Lower leg skin (tissue), 4 donors: ENCODE measurements at places on chromosomes 5 and 9. TPM values are rescaled to one million over a fixed set of nuclear protein-coding genes. Genes with fewer than 3 reads are reported as not detected.

- peak; percentile 66 for DNase-seq
These were observed 20.1 kb downstream of the PCDHGC5 start for GRCh38 chr5:141508798-141509611.

- no peak for DNase-seq
These were observed 73.5 kb upstream of the MEGF10 start for GRCh38 chr5:127216898-127217675.

DNA sequence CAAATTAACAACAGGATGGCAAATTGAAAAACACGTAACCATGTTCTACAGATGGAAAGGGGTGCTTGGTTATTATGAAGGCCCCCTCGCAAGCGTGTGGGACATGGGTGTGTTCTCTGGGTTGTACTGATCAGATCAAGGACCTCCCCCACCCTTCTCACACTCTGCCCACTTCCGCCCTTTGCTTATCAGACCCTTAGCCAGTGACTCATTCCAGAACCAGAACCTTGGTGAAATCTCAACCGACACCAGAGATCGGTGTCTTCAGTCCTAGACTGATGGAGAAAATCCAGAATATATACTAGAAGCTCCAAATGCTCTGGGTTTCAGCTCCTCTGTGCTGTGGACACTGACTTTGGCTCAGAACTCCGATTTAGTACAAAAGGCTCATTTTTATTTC is 64.9 kb downstream of the PTTG1 start:
- DNase-seq = no peak

- DNase-seq = no peak
These were observed 140.1 kb upstream of the NR3C1 start for GRCh38 chr5:143543358-143544255.

DNA sequence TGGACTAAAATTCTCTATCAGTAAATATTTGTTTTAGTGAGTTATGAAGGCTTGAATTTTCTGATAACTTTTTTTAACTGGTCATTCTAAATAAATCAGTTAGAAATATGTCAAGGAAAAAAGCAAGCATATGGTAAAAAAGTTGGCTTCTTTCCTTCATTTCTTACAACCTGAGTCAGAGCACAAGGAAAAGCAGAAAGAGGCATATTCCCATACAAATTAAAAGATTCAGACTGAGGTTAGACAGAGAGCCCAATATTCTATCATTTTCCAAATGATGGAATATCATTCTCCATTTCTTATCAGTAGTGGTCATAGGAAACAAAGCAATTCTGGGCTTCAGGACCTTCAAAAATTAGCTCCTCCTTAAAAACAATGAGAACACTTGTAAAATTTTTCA is 732.1 kb downstream of the MAT2B start:
- no peak for DNase-seq

- DNase-seq = no peak
These were observed 5.7 kb downstream of the NEURL1B start for GRCh38 chr5:172646716-172647285.

The HAVCR2 gene
- 6.0 TPM for total RNA-seq

The HRH2 gene
- 0.13 TPM for total RNA-seq

GRCh38 chr9:133715866-133716563 is 22.1 kb downstream of the SARDH start:
- DNase-seq = no peak

The TMEM252 gene
- not detected for total RNA-seq

DNA sequence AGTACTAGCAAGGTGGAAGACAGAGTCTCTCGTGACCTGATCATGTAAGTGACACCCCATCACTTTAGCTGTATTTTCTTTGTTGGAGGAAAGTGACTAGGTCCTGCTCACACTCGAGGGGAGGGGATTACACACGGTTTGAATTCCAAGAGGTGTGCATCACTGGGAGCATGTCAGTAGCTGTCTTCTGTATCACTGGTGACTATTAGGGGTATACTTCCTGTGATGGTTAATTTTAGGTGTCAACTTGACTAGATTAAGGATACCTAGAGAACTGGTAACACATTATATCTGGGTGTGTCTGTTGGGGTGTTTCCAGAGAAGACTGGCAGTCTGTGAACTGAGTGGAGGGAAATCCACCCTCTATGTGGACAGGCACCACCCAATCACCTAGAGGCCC is 22.5 kb downstream of the FOXD1 start:
- no peak for DNase-seq

DNA sequence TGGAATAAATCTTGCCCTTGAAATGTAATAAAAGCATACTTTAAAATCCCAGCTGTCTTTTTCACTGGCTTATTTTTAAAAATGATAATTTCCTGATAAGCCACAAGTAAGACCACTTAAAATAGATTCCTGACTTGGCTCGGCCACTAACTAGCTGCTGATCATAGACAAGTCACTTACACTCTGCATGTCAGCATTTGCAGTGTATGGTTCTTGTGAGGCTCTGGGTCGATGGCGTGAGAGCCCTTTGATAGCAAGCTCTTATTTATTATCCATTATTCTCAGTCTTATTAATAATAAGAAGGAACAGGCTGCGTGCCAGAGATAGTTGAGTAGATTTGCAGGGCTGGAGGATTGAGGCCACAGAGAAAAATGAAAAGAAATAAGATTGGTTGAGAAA is 110.7 kb upstream of the IL12B start:
- DNase-seq = no peak

The FOXI1 gene
- 5.3 TPM for total RNA-seq

- DNase-seq = peak; percentile 49
These were observed 248.3 kb downstream of the GADD45G start for GRCh38 chr9:89853161-89853560.

The CCL21 gene
- total RNA-seq = 13.0 TPM

DNA sequence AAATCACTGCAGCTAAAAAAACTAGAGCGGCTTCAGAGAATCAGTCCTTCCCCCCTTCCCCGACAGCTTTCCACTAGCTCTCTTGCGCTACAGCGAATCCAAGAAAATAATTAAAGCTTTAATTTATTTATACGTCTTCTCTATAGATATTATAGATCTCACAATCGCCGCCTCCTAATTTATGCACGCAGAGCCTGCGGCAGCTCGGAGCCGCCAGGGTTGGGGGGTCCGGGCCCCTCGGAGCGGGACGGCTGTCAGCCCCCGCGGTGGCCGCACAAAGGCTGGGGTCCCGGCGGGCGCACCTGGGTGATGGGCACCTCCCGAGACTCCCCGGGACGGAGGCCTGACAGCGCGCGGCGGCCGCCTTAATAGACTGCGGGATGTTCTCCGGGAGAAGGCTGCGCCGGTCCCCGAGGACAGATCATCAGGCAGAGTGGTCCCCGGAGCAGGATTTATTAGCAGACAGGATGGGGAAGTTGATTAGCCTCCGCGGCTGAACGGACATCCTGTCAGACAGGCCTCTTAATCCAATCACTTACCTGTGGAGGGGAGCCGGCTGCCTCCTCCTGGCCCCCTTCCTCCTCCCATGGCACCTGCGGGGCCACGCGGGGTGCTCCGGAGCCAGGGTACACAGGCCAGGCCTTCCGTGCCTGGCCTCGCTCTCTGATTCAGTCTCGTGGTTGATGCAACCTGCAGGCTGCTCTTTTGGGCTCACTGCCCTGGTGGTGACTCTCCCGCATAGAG is 166.8 kb downstream of the MELK start:
- no peak for DNase-seq

DNA sequence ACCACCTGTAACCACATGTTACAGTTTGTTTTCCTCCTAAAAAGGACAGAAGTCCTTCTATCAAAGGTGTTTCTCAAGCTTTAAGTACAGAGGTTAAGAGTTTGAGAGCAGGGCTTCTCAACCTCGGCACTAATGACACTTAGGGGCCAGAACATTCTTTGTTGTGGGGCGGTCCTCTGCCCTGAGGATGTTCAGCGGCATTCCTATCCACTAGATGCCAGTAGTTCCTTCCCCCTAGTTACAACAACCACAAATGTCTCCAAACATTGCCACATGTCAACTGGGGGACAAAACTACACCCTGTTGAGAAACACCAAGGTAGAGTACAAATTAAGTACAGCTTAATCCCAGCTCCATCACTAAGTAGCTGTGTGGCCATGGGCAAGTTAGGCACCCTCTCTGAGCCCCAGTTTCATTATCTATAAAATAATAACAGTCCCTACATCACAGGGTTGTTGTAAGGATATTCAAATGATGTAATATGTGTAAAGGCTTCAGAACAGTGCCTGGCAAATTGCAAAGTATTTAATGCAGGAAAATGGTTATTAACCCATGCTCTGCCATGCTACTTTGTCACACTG is 44.6 kb downstream of the PIP5K1B start:
- no peak for DNase-seq

- DNase-seq = no peak
These were observed 27.7 kb upstream of the ZNF622 start for GRCh38 chr5:16493261-16493660.

DNA sequence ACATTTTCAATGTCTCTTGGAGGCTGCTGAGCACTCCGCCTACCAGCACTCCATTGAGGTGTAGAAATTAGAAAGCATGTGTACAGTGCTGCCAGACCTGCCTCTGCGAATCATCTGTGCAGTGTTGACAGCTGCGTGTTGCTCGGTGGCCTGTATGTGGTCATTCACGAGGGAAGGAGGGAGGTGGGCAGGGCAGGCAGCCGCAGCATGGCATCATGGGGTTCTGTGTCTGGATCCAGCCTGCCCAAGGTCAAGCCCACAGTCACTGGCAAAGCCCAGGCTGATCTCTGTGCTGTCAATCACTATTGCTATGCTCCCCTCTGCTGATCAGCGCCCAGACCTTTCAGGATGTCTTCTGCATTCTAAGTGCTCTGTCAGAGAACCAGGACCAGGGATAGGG is 8.0 kb upstream of the PDZD2 start:
- no peak for DNase-seq

DNA sequence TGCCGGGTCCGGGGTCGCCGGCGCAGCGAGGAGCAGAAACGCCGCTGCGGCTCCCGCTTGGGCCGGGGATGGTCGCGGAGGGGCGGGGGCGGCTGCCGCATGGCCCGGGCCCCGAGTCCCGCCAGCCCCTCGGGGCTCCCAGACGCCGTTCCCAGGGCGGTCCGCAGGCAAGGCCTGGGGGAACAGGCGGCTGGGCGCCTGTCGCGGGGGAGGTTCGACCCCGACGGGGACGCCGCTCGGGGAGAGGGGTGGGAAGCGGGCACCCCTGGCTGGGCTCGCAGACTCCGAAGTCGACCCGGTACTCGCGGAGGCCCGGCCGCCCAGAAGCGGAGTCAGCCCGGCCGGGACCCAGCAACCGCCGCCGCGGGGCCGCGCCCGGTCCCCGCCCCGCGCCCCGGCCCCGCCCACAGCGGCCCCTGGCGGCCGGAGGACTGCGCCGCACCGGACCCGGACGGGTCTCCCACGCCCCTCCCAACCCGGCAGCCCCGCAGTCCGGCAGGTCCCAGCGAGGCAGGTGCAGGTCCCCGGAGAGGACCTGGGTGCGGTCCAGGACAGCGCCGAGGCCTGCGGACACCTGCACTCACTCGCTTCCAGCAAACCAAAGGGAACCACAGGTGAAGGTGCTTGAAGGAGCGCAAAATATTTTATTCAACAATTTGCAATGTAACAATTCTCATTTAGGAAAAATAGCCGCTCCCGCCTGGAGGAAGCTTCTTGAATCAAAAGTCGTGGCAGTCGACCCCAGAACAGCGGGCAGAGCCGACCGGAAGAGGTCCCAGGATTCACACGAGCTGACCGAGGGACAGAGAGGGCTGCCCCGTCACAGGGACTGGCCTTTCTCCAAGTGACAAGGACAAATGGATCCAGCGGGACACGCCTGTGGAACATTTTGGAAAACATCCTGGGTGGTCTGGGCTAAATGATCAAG is at the start of gene INPP5E:
TSS of gene INPP5E (minus strand) at position 365 of the 928 bp plus-strand sequence. CDS start 426 bp downstream, outside the sequence.
- DNase-seq = peak; percentile 33

- DNase-seq = peak; percentile 94
These were observed 681 bp upstream of the ETF1 start for GRCh38 chr5:138543730-138544104.

DNA sequence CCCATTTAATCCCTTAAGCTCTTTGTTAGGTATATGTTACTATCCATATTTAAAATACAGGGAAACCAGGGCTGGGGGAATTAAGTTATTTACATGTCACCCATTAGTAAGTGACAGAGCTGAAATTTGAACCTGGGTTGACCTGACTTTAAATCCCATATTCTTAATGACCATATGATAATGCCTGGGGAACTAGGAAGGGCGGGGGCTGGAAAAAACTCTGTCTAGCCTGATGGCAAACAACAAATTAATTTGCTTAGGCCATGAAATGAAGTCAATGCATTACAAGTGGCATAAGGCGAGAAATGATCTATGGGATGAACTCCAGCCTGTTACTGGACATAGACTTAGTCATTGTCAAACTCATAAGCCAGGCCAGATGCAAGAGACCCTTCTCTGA is 325.7 kb upstream of the WWC1 start:
- no peak for DNase-seq

The FEM1C gene
- total RNA-seq = 11.3 TPM

DNA sequence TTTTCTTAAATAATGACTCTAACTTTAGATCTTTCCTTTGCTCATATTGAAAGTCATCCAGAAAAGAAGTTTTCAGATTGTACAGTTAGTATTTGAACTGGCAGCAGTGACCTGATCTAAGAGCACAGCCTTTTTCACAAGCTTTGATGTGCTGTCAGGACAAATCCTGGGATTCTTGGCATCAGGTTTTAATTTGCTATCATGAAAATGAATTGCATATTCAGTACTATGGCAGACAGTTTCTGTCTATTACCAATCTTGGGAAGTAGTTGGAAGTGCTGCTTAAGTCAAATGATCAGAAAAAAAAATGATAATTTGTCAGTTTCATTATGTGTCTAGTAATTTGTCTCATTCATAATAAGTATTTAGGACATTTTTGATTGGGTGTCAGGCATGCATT is 925.6 kb upstream of the ARRDC3 start:
- DNase-seq = no peak

The SIGMAR1 gene
- 105 TPM for total RNA-seq

The MVB12B gene
- 12.5 TPM for total RNA-seq
